ENCODE measurements at places on chromosomes 5 and 9.

- no peak for DNase-seq
These were observed 1.3 kb downstream of the ENC1 start for GRCh38 chr5:74638970-74639806.

GRCh38 chr5:87872986-87873385, 395.7 kb downstream of the TMEM161B start:
- DNase-seq = peak; percentile 43

DNA sequence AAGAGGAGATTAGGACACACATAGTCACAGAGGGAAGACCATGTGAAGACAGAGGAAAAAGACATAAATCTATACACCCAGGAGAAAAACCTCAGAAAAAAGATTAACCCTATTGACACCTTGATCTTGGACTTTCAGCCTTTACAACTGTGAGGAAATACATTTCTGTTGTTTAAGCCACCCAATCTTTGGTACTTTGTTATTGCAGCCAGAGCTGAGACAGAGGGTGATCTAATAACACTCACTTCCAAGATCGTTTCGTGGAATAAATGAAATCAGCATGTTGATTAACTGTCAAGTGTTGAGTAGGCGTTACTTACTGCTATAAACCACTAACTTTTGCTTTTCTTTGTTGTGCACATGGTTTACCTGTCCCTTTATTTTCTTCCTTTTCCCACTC, 361.2 kb upstream of the RIOK2 start:
- no peak for DNase-seq

DNA sequence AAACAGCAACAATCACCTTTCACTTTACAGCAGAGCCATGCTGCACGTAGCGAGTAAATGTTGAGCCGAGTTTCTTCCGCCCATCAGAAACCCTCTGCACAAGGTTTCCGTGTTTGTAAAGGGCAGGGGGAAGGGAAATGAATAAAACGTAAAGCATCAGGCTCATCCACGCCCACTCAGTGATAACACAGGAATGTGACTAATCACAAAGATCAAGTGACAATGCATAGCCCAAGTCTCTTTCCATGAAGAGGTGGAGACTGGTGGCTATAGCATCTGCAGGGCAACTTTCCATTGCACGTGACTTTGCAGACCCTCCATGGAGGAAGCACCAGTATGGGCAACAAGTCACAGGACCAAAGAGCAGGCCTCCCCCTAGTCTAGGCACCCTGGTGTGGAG, 56.6 kb downstream of the CAMSAP1 start:
- DNase-seq = no peak

DNA sequence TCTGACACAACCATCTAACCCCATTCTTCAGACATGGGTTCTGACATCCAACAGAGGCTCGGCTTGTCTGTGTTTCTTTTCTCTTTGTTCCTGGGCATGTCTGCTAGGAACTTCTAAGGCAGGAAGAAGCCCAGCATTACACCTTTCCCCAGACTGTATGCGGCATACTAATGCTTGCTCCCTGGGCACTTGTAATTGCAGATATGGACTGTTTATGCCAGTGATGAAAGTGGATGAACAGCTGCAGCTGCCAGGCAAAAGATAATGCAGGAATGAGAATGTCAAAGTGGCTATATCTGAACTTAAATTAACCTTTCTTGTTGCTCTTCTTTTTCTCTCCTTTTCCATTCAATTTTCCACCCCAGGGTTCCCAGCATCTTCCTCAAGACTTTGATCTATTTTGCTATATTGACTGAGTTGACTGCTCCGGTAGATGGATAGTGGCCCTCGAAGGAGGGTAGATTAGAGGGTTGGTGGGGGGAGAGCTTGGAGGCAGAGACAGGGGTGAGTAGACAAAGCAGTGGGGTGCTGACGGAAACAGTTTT, 344.4 kb downstream of the MAN2A1 start:
- no peak for DNase-seq

DNA sequence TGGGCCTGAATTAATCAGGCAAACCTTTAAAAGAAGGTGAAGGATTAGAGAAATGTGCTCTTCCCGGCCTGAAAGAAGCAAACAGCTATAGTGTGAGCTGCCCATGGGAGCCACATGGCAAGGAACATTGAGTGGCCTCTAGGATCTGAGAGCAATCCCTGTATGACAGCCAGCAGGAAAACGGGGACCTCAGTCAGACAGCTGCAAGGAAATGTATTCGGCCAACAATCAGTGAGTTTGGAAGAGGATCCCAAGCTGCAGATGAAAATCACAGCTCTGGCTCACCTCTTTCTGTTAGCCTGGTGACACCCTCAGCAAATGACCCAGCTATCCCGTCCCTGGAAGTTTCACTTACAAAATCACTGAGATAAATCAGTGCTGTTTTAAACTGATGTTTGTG, 309.2 kb downstream of the SH3GL2 start:
- DNase-seq = no peak

GRCh38 chr5:170449232-170449631, 54.6 kb upstream of the KCNIP1 start:
- DNase-seq = no peak

- DNase-seq = no peak
These were observed 284.9 kb upstream of the WWC1 start for GRCh38 chr5:168006456-168007130.

DNA sequence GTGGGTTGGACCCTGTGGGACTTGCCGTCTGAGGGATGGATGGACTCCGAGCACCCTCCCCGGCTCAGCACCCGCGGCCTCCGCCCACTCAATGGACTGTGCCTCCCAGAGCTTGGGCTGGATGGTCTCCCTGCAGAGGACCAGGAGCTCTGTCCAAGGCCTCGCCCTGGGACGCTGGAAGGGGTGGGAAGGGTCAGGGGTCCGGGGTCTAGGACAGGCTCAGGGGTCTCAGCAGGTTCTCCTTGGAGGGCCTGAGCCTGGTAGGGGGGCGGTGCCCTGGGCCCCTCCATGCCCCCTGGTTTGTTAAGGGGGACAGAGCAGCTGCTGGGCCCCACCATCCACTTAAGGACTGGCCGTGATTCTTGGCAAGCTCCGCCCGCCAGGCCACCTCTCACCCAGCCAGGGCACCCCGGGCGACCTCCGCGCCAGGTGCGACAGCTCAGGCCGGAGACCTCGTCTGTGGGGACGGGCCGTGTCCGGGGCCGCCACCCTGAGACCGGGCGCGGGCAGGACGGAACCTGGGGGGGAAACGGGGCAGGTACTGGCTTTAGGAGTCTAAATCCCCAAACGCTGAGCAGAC, 29.2 kb downstream of the EXOC3 start:
- DNase-seq = no peak

DNA sequence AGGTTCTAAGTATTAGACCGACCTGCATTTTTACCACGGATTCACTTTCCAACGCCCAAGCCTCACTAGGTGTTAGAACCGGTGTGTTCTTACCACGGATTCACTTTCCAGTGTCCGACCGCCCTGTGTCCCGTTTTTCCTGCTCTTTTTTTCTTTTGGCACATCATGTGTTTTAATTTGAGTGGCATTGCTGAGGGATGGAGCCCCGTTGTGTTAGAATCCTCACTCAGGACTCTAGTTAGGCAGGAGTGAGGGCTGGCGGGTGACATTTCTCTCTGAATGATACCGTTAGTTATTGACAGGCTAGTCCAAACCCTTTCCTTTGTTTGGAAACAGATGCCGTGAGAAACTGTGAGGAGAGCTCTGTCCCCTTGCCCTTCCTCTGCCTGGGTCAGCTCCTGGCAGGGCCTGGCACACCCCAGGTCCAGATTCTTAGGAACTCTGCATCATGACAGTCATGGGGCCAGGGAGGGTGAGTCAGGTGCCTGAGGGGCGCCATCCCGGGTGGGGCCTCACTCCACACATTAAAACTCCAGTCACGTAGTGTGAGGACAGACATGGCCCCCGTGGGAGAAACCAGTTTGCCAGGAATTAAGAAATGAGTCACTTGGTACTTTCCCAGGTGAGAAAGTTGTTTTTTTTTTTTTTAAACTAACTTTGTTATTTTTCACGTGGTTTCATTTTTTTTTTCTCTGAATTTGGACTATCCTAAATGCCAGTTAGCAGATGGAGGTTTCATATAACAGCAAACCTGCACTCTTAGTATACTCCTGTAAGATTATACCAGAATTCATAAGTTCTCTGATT, 15.8 kb downstream of the EXOC3 start:
- no peak for DNase-seq

DNA sequence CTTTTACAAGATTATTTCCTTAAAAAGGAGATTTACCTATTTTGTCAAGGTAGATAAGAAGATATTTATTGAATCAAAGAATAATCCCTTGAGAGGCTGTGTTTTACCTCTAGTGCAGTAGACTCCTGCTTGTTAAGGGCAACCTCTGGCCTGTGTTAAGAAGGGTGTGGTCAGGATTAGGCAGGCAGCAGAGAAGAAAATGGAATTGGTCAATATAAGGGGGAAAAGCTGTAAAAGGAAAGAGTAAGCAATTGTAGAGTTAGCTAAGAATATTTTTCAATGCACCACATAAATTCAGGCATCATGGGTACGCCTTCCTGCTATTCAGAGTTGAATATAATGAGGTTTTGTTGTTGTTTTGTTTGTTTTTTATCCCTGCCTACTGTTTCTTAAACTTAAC, 6.2 kb downstream of the CCDC125 start:
- no peak for DNase-seq

- no peak for DNase-seq
These were observed 19.6 kb downstream of the TENT4A start for GRCh38 chr5:6732634-6733410.

All from NCI-H1417 treated with DMSO at 0.1 percent for 48 hours (cell line).